ENCODE measurements at places on chromosomes 2 and 18. TPM values are rescaled to one million over a fixed set of nuclear protein-coding genes. Genes with fewer than 3 reads are reported as not detected.

- no peak for DNase-seq
Observed at GRCh38 chr2:43305517-43305916, 79.1 kb upstream of the ZFP36L2 start.

GRCh38 chr18:39564716-39565115 lies 1999.1 kb upstream of the CELF4 start:
- no peak for DNase-seq

GRCh38 chr2:31219131-31219969 lies 2.0 kb upstream of the CAPN14 start:
- DNase-seq: no peak

DNA sequence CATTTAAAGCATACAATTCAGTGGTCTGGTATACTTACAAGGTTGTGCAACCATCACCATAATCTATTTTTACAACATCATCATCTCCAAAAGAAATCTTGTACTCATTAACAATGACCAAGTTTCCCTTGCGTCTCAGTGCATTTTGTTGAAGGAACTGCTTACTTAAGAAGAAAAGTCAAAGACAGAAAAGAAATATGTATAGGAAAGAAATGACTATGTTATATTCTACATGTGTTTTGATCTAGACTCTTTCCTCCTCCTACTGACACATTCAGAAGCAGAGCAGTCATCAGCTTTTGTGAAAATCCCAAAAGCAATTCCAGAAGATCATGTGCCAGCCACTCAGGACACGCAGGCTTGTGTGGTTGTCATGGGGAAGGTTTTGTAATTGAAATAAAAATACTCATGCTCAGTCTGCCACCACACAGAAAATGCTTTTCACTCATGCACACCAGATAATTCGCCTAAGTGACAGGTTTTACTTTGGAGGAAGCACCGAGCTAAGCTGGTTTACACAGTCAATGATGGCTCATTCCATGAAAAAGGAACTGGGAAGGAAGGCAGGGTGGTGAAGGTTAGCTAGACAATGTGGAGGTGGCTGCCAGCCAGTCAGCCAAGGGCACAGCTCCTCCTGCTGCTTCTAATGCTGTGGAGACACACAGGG lies 158.5 kb upstream of the REV1 start:
- no peak for DNase-seq

DNA sequence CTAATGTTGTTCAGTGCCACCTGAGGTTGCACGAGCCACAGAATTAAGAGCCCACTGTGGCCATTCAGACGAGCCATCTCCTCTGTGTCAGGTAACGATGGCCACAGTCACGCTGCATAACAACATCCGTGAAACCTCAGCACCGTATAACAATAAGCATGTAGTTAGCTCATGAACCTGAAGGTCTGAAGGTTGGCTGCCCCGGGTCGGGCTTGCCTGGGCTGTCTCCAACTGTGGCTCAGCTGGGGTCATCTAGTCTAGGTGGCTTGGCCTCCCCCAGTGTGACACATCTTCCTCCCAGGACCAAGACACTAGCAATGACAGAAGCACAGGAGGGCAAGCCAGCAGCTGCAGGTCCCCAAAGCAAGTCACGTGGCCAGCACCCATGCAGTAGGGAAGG lies 258.0 kb downstream of the GLI2 start:
- no peak for DNase-seq

DNA sequence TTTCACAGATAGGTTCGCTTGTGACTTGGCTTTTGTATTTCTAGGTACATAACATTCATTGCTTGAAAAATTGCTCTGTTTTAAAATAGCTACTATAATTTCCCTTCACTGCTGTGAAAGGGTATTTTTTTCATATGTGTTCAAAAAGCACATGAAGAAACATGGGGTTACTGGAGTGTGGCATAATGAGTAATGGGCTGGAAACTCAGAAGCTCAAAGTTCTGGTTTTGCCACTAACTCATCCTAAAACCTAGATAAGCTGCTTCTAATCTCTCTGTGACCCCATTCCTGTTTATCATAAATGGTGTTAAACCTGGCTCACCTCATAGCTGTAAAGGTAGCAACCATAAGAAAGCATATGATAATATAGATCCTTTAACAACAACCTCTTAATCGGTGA lies 319.3 kb downstream of the PTPRM start:
- DNase-seq: no peak

DNA sequence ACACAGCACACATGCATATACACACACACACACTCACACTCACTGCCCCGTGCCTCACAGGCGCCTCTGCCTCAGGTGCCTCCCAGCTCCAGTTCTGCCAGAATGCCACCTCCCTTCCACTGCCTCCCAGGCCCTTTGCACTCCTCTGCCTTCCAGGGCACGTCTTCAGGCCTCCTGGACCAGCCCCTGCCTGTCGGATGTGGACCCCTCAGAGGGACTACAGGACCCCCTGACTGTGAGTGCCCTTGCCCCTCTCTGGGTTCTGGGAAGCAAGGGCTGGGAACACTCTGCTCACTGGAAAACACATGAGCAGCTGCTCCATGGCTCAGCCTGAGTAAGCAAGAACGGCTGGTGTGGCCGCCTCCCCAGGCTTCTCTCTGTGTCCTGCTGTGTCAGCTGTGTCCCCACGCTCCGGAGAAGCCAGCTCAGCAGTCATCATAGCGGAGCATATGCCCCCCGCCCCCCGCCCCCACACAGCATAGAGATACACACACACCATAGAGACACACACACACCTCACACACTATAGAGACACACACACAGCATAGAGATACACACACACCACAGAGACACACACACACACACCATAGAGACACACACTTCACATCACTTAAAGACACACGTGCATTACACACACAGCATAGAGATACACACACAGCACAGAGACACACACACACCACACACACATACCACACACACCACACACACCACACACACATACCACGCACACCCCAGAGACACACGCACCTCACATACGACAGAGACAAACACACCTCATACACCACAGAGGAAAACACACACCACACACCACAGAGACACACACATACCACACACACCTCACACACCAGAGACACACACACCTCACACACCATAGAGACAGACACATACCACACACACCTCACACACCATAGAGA lies 271.3 kb downstream of the CYRIA start:
- no peak for DNase-seq

GRCh38 chr2:140086964-140087363 lies 1306.8 kb upstream of the NXPH2 start:
- DNase-seq: no peak

DNA sequence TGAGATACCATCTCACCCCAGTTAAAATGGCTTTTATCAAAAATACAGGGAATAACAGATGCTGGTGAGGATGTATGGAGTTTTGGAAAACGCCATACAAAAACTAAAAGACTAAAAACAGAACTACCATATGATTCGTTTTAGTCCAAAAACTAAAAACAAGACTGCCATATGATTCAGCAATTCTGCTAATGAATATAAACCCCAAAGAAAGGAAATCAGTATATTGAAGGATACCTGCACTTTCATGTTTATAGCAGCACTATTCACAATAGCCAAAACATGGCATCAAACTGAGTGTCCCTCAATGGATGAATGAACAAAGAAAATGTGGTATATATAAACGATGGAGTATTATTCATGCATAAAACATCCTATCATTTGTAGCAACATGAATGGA lies 224.4 kb upstream of the MC4R start:
- DNase-seq: no peak

DNA sequence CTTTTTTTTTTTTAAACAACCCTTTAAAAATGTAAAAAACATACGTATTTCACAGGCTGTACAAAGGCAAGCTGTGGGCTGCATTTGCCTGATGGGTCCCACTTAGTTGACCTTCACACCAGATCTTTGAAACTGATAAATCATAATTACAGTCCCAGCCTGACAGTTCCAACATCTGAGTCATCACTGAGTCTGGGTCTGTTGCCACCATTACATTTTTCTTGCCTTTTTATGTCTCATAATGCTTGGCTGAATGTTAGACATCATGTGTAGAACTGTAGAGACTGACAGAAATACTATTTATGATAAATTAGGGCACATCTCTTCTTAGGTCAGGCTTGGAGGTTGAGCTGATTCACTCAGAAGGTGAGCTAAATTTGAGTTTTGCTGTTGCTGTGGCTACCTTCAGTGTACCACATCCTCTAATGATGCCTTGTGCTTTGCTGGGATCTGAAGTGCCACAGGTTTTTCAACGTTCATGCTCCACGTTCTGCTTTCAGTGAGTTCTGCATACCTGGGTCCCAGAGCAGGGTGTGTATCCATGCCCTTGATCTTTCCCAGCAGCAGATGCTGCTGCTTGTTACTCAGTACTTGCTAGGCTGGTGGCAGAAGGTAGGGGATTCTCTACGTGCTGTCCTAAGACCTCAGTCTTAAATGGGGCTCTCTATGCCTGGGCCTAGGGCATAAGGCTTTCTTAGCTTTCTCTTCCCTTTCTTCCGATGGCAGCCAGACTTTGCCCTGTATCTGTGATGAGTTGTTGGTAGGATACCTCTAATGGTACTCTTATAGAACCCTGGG lies 160.6 kb upstream of the SMAD7 start:
- DNase-seq: no peak

DNA sequence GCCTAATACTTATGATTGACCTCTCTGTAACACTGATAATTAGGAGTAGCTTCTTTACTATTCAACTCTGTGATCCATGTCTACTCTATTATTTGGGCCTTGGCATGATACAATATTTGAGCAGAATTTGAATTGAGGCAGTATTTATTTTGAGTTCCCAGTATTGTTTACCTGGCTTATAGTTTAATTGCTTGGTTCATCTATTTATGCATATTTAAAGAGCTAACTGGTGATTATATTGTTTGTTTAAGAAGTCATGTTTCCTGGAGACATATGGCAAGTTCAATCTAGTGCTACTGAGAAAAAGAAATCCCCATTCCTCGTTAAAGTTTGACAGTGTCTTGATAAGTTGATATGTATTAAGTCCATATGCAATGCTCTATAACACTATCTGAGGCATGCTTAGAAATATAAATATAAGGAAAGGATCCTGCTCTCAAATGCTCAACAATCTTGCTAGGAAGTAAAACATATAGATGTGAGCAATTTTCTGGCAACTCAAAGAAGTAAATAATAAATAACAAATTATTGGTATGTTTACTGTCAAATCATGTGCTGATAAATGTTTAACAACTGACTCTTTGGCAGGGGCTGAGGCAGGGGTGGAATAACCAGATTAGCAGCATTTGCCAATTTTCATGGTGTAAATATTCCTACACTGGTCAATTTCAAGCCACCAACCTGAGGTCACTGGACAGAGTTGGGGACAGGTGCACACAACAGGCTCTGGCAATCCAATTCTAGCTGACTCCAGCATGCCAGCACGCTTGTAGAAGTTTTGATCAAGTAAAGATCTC lies 430.2 kb upstream of the PIK3C3 start:
- no peak for DNase-seq

- no peak for DNase-seq
Observed at GRCh38 chr2:104476563-104476988, 377.3 kb upstream of the POU3F3 start.

DNA sequence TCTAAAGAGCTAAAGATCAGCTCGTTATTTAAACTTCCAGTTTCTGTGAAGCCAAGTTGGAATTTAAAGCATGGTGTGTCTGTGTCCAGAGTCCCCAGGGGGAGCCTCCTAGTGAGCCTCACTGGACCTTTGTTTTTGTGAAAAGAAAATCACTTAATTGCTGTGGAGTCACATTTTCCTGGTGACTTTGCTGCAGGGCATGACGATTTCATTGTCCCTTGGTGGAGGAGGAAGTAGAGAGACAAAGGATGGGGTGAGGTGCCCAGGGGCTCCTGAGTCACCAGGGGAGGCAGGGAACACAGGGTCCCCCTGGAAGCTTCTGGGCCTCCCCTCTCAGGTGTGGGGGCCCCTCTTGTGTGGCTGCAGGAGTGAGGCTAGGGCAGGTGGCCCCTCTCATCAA lies 19.7 kb downstream of the ATP6V1C2 start:
- no peak for DNase-seq

DNA sequence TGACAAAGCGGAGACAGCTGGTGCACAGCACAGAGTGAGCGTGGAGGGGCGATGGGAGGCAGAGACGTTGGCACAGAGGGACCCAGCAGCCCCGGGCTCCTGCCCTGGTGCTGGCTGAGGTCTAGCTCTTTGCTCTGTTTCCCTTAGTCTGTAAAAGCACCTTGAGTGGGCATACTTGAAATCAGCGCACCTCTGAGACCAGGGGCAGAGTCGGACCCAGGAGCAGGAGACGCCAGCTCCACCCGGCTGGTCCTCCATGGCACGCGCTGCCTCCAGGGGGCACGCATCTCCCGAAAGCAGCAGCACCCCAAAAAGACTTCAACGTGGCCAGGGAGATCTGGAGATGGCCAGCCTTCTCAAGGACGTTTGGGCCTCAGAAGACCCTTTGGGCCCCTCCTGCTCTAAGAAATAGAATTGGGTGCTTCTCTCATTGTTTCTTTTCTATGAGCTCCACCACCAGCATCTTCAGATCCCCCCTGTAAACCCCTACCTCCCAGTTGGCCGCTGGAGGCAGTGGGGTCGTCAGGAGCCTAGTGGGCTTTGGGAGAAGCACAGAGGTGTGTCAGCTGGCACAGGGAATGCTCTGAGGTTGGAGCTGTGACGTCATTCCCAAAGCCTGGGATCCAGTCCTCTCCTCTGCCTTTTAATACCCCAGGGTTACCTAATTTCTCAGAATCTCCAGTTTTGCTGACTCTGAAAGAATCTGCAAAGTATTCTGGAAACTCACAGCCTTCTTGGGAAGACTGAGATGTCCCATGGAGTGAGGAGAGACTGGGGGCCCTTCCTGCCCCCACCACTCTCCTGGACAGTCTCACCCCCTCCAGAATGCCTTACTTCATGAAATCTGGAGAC lies 58.9 kb downstream of the CIB4 start:
- no peak for DNase-seq

- DNase-seq: no peak
Observed at GRCh38 chr2:105114551-105114950, 76.7 kb downstream of the MRPS9 start.

Gene DPP10
- total RNA-seq: not detected

Gene PASK
- total RNA-seq: 171 TPM

Gene RNF152
- 0.12 TPM for total RNA-seq

Gene MERTK
- 2.0 TPM for total RNA-seq

Gene SLC16A14
- total RNA-seq: 0.37 TPM

Measured in activated T-cell treated with anti-CD3 and anti-CD28 coated beads, Interleukin-2, amount 50 U/mL, for 72 hours (primary cell).